Activated naive CD8-positive, alpha-beta T cell treated with anti-CD3 and anti-CD28 coated beads, Interleukin-2, amount 10 ng/mL, durations not matched to agents 7 days and 5 days (primary cell): ENCODE measurements at places on chromosomes 7 and 10. TPM values are rescaled to one million over a fixed set of nuclear protein-coding genes. Genes with fewer than 3 reads are reported as not detected.

Gene HKDC1
- total RNA-seq: 0.68 TPM

DNA sequence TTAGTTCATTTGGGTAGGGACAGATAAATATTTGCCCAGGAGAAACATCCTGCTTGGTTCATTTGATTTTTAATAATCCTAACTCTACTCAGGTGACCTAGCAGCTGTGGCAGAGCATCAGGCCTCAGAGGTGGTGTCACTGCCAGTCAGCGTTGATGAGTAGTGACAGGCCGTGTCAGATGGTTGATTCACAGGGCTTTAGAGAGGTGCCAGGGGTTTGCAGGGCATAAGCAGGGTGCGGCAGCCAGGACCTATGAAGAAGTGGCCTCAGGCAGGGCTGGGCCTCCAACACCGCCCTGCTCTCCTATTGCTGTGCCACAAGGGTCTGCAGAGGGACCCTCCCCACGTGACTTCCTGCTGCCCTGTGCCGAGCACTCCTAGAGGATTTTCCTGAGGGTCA lies 128.1 kb downstream of the HECW1 start:
- no peak overlapping the region for H3K4me3 ChIP-seq
- no peaks in the 10 kb centered on the region for H3K36me3 ChIP-seq
- H3K4me1 ChIP-seq: no peaks in the 10 kb centered on the region

DNA sequence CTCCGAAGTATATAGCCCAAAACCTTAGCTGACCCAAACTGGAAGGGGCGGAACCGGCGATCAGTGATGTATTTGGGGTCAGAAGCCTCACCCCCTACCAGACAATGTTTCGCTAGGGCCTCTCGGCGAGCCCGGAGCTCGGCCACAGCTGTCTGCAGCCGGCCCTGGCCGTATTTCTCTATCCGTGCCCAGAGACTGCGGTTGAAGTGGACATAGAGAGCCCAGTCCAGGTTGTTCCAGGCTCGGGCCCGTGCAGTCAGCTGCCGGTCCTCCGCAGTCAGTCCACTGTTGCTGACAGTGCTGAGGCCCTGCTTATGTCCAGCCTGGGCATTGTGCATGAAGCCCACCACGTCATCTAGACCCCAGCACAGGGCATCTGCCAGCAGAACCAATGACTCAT lies 1.5 kb upstream of the TRAPPC14 start:
- peaks cover 9% of the 10 kb centered on the region for H3K36me3 ChIP-seq
- H3K27me3 ChIP-seq: no peaks in the 10 kb centered on the region
- no peak for DNase-seq
- peaks cover 39% of the 10 kb centered on the region for H3K4me1 ChIP-seq
- no peak overlapping the region for H3K4me3 ChIP-seq

DNA sequence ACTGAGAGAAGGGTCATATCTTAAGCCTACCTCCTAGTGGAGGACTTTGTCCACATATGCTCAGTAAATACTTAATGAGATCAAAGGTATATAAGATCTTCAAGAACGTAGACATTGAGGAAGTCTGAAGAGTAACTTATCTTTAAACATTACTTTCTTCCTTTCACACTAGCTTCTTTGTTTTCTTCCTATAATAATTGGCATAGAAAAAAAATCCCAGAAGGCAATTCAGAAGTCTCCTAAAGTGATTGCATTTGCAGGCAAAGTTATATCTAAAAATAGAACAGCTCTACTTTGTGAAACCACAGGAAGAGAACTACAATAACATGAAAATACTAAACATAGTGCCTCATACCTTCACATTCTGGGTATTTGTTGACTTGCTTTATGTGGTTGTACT lies 150.4 kb downstream of the PPP1R3A start:
- H3K4me1 ChIP-seq: no peaks in the 10 kb centered on the region
- H3K4me3 ChIP-seq: no peak overlapping the region
- H3K27me3 ChIP-seq: no peaks in the 10 kb centered on the region
- no peaks in the 10 kb centered on the region for H3K36me3 ChIP-seq

GRCh38 chr7:143487566-143487965 lies 9.9 kb downstream of the TAS2R41 start:
- H3K4me3 ChIP-seq: no peak overlapping the region
- peaks cover 9% of the 10 kb centered on the region for H3K4me1 ChIP-seq
- no peaks in the 10 kb centered on the region for H3K36me3 ChIP-seq

Gene MRPS33
- total RNA-seq: 47.0 TPM

Gene FAM25C
- not detected for total RNA-seq

GRCh38 chr10:43043773-43044447 lies 33.0 kb upstream of the RET start:
- no peak overlapping the region for H3K4me3 ChIP-seq
- no peaks in the 10 kb centered on the region for H3K4me1 ChIP-seq
- no peaks in the 10 kb centered on the region for H3K36me3 ChIP-seq
- peak; percentile 24 for DNase-seq
- H3K27ac ChIP-seq: no peak overlapping the region

DNA sequence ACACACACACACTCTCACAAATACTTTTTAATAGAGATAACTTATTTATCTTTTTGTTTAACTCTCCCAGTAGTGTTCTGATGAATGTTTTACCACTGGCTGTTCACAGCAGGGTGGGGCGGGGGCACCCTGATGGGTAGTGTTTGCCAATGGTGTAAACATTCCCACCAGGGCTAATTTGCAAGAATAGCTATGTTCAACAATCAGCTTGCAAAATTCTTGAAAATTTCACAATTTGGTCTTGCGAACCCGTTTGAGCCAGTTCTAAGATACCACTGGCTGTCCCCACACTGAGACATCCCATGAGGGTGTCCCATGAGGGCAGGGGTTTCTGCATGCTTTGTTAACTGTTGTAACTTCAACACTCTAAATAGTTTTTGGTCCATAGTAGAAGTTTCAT lies 348.5 kb downstream of the CXCL12 start:
- no peak for DNase-seq
- no peak overlapping the region for H3K27ac ChIP-seq
- peaks cover 16% of the 10 kb centered on the region for H3K27me3 ChIP-seq
- no peaks in the 10 kb centered on the region for H3K36me3 ChIP-seq
- H3K4me3 ChIP-seq: no peak overlapping the region
- H3K4me1 ChIP-seq: no peaks in the 10 kb centered on the region

DNA sequence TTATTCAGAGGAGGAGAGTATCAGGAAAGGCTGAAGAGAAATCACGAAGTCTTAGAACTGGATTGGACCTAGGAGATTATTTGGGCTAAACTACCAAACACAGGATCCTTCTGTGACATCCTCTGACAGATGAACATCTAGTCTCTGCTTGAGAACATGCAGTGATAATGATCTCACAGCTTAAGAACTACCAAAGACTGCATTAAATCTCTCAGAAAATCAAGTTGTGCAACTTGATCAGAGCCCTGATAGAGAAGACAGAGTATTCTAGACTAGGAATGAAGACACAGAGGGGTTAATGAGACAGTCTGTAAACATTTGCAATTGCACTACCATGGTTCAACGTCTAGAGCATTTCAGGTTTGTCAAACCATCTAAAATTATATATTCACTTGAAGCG lies 37.1 kb upstream of the AGBL3 start:
- H3K4me1 ChIP-seq: peaks cover 5% of the 10 kb centered on the region
- no peak for DNase-seq

- peak overlapping the region; percentile 40 for H3K27ac ChIP-seq
- no peak overlapping the region for H3K4me3 ChIP-seq
- H3K4me1 ChIP-seq: peaks cover 39% of the 10 kb centered on the region
- H3K36me3 ChIP-seq: peaks cover 42% of the 10 kb centered on the region
- no peak for DNase-seq
Measured at GRCh38 chr10:69209787-69210484, 10.2 kb upstream of the HKDC1 start.

Gene GBX1
- total RNA-seq: not detected

Gene OPN1SW
- not detected for total RNA-seq

GRCh38 chr10:67852761-67853160 lies 14.8 kb upstream of the DNAJC12 start:
- H3K36me3 ChIP-seq: peaks cover 3% of the 10 kb centered on the region
- H3K4me3 ChIP-seq: no peak overlapping the region
- H3K4me1 ChIP-seq: peaks cover 14% of the 10 kb centered on the region
- H3K27ac ChIP-seq: no peak overlapping the region
- no peak for DNase-seq

Gene CRTAC1
- not detected for total RNA-seq

GRCh38 chr7:133429371-133429770 lies 176.5 kb downstream of the EXOC4 start:
- H3K36me3 ChIP-seq: peaks cover 9% of the 10 kb centered on the region
- no peak overlapping the region for H3K4me3 ChIP-seq

Gene ZNF804B
- total RNA-seq: not detected

Gene CCDC7
- total RNA-seq: 28.4 TPM

- peak within 1 kb of the TSS; percentile 93 for H3K27ac ChIP-seq
- peaks cover 13% of the 10 kb centered on the region for H3K4me1 ChIP-seq
- no peaks in the 10 kb centered on the region for H3K36me3 ChIP-seq
- DNase-seq: peak; percentile 78
- H3K4me3 ChIP-seq: peak within 1 kb of the TSS; percentile 90
Measured at GRCh38 chr7:96321658-96322372, at the start of gene SLC25A13. TSS of gene SLC25A13 (minus strand) at chr7:96322098. CDS start at chr7:96321956, 142 bp downstream.

Gene CTBP2
- total RNA-seq: 1.6 TPM

Gene GIMAP2
- total RNA-seq: 139 TPM

Gene LGI1
- not detected for total RNA-seq

DNA sequence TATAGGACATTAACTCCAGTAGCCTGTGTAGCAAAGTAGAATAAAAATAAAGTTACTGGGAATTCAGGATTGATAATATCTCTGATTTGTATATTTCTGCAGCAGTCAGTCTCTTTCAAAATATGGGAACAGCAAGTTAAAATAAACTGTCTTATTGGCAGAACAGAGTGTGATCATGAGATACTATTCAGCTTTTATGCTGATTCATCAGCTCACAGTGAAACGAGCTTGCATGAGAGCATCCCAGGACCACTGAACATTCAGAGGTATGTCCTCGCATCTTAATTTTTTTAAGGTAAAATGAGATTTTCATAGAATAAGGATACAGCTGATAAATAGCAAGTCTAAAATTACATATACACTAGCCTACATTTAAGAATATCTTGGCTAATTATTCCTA lies 282.5 kb upstream of the MYO3A start:
- no peak overlapping the region for H3K27ac ChIP-seq
- H3K27me3 ChIP-seq: no peaks in the 10 kb centered on the region
- H3K36me3 ChIP-seq: no peaks in the 10 kb centered on the region
- DNase-seq: no peak
- no peaks in the 10 kb centered on the region for H3K4me1 ChIP-seq

- DNase-seq: no peak
- no peaks in the 10 kb centered on the region for H3K36me3 ChIP-seq
- H3K4me1 ChIP-seq: peaks cover 3% of the 10 kb centered on the region
- H3K27me3 ChIP-seq: peaks cover 16% of the 10 kb centered on the region
- H3K4me3 ChIP-seq: no peak overlapping the region
Measured at GRCh38 chr7:94400022-94400421, 5.3 kb downstream of the COL1A2 start.

Gene FGFR2
- total RNA-seq: 0.89 TPM

DNA sequence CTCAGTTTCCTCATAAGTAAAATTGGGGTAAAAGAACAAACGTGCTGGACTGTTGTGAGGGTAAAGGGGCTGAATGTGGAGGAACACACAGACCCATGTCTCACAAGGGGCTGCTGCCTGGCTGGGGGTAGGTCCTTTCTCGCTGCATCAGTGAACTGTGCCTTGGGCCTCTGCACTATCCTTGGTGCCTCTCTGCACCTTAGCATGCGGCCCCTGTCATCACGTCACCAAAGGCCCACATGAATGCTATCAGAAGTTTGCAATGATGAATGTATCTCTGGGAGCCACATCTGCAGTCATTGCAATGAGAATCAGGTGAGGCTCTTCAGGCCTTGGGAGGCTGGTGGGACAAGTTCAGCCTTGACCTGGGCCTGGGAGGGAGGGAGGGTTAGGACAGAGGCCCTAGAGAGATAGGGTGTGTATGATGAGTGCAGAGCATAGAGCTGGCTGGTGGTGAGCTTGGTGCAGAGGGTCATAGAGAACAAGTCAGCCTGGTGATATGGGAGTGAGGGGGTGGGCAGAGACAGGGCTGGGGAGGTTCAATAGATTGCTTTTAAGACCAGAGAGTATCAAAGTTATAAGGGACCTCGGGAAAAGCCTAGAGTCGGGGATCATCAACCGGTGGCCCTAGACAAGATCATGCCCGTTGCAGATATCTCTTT lies 308.4 kb downstream of the RPS24 start:
- DNase-seq: no peak
- no peak overlapping the region for H3K4me3 ChIP-seq
- no peaks in the 10 kb centered on the region for H3K36me3 ChIP-seq
- no peak overlapping the region for H3K27ac ChIP-seq
- peaks cover 15% of the 10 kb centered on the region for H3K27me3 ChIP-seq
- H3K4me1 ChIP-seq: no peaks in the 10 kb centered on the region

Gene PAX4
- not detected for total RNA-seq

GRCh38 chr7:51325908-51326307 lies 9.3 kb upstream of the COBL start:
- no peaks in the 10 kb centered on the region for H3K36me3 ChIP-seq
- no peaks in the 10 kb centered on the region for H3K27me3 ChIP-seq
- no peak overlapping the region for H3K4me3 ChIP-seq
- no peak for DNase-seq

GRCh38 chr10:49179699-49180443 lies 8.3 kb downstream of the TMEM273 start:
- peak overlapping the region; percentile 52 for H3K27ac ChIP-seq
- no peak overlapping the region for H3K4me3 ChIP-seq
- peaks cover 7% of the 10 kb centered on the region for H3K36me3 ChIP-seq
- no peak for DNase-seq
- peaks cover 48% of the 10 kb centered on the region for H3K4me1 ChIP-seq

DNA sequence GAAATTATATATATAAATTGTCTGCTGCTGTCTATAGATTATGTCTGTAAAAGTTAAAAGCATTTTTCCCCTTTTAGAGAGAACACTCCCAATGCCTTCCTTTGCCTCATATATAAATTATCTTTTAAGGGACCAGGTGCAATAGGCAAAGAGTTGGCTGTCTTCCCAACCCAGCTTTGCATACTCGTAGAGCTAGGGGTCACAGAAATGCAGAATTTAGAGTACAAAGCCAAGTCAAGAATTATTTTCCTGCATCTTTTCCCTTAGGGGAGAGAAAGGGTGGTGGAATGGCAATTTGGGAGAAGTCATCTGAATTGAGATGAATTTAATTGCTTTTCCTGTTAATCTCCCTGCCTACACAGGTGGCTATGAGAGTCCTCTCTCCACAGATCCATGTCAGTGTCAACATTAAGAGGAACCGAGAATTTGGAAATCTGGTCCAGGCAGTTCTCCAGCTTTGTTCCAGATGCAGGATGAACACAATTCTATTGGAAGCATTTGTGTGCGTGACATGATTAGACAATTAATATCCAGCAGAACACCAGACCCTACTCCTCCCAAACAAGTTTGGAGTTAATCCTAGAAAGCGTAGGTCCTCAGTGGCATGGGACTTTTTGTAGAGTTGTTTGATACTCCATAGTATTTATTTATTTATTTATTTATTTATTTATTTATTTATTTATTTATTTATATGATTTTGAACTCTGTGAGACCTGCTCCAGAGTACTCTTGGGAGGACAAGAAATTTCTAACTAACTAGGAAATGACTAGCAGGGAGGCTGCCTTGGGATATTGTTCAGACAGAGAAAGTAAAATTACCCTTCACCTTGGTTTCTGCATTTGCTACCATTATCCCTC lies 80.3 kb upstream of the SKAP2 start:
- H3K4me3 ChIP-seq: no peak overlapping the region
- no peak overlapping the region for H3K27ac ChIP-seq

GRCh38 chr10:18268005-18268404 lies 127.8 kb downstream of the CACNB2 start:
- DNase-seq: no peak
- H3K27me3 ChIP-seq: peaks cover 1% of the 10 kb centered on the region
- H3K4me3 ChIP-seq: no peak overlapping the region
- H3K4me1 ChIP-seq: no peaks in the 10 kb centered on the region
- no peak overlapping the region for H3K27ac ChIP-seq
- H3K36me3 ChIP-seq: no peaks in the 10 kb centered on the region

GRCh38 chr7:1738511-1738910 lies 68.4 kb downstream of the ELFN1 start:
- no peak overlapping the region for H3K4me3 ChIP-seq
- H3K4me1 ChIP-seq: peaks cover 15% of the 10 kb centered on the region
- H3K36me3 ChIP-seq: no peaks in the 10 kb centered on the region
- DNase-seq: no peak
